Chondrocyte (in vitro differentiated cells): ENCODE measurements at places on chromosomes 11 and 22. TPM values are rescaled to one million over a fixed set of nuclear protein-coding genes. Genes with fewer than 3 reads are reported as not detected.

DNA sequence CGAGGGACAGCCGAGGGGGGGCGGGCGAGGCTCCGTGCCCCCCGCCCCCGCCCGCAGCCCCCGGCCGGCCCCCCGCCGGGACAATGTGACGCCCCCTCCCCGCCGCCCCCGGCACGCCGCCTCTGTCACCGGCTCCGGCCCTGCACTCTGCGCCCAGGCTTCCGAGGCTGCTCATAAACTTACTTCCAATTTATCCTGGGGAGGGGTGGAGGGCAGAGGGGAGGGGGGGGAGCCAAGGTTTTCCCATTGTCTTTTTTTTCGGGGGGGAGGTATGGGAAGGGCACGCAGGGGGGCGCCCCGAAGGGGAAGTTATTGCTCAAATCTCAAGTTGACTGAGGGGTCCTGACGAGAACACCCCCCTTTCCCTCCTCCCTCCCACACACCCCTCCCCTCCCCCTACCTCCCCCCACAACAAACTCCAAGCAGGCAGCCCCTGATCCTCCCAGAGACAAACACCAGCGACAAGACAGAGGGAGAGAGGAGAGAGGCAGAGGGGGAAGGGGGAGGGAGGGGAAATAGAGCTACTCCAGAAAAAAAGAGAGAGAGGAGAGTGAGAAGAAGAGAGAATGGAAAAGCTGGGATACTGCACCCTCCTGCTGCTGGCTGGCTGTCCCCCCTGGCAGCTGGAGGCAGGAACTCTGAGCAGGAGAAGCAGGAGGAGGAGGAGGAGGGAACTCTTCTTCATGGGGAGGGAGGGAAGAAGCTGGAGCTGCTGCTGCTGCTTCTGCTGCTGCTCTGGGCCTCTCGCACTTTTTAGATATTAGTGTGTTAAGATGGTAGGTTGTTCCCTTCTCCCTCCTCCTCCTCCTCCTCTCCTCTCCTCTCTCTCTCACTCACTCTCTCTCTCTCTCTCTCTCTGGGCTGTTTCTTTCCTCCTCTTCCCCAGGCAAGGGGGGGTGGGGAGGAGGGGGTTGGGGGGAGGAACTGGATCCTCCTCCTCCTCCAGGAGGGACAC, 631 bp downstream of the PHF21A start:
- peak overlapping the region; percentile 98 for H3K27ac ChIP-seq
- peaks cover 42% of the 10 kb centered on the region for H3K4me1 ChIP-seq
- H3K36me3 ChIP-seq = no peaks in the 10 kb centered on the region
- H3K4me3 ChIP-seq = peak overlapping the region; percentile 86
- no peak for DNase-seq
- no peaks in the 10 kb centered on the region for H3K27me3 ChIP-seq

DNA sequence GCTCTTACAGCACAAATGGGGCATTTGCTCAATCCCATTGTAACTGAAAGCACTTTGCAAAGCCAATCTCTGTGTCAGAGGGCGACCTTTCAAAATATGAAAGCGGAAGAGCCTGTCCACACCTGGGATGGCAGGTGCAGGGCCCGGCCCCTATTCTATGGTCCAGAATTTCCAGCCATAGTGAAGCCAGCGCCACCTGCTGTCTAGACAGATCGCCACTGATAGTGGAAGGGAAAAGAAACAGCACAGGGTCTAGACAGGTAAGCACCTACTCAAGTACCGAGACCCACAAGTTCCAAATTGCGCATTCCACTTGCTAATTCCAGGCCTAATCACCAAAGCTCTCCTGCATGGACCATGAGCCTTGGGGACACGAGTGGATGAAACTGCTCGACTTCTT, 141.4 kb downstream of the NTM start:
- DNase-seq = no peak
- H3K36me3 ChIP-seq = peaks cover 2% of the 10 kb centered on the region
- H3K27ac ChIP-seq = no peak overlapping the region
- H3K4me1 ChIP-seq = no peaks in the 10 kb centered on the region
- H3K27me3 ChIP-seq = peaks cover 19% of the 10 kb centered on the region

- DNase-seq = no peak
- H3K27ac ChIP-seq = no peak overlapping the region
- peaks cover 11% of the 10 kb centered on the region for H3K4me1 ChIP-seq
Measured at GRCh38 chr11:73958521-73959141, 7.8 kb downstream of the DNAJB13 start.

GRCh38 chr22:39959640-39960447, at the start of gene TMA7B:
TSS of gene TMA7B (plus strand) at chr22:39960397. CDS start at chr22:39964375, 3,978 bp downstream.
- H3K4me3 ChIP-seq = peak within 1 kb of the TSS; percentile 27
- DNase-seq = no peak
- H3K4me1 ChIP-seq = peaks cover 48% of the 10 kb centered on the region
- no peaks in the 10 kb centered on the region for H3K36me3 ChIP-seq
- peak within 1 kb of the TSS; percentile 94 for H3K27ac ChIP-seq
- H3K27me3 ChIP-seq = no peaks in the 10 kb centered on the region

- DNase-seq = no peak
- H3K36me3 ChIP-seq = no peaks in the 10 kb centered on the region
- H3K4me1 ChIP-seq = peaks cover 37% of the 10 kb centered on the region
Measured at GRCh38 chr11:88535916-88536547, 198.5 kb upstream of the CTSC start.

DNA sequence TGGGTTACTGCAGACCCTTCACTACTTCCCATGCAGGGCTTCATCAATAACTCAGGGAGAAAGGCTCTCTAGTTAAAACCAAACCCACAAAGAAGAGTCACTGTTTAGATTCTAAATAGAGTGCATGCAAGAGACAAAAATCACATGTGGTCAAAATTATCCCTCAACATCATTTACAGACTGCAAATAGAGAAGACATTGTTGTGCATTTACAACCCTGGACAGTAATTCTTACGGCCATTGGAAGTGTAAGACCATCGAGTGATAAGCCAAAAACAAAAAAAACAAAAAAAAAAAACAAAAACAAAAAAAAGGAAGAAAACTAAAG, 93.4 kb downstream of the RASSF10 start:
- no peak overlapping the region for H3K4me3 ChIP-seq
- no peak overlapping the region for H3K27ac ChIP-seq
- DNase-seq = no peak
- no peaks in the 10 kb centered on the region for H3K4me1 ChIP-seq
- peaks cover 9% of the 10 kb centered on the region for H3K27me3 ChIP-seq

GRCh38 chr11:75240311-75241035, at the start of gene TPBGL:
TSS of gene TPBGL (plus strand) at chr11:75240774. CDS start at chr11:75241050, 276 bp downstream.
- DNase-seq = peak; percentile 71
- peaks cover 33% of the 10 kb centered on the region for H3K27me3 ChIP-seq
- peaks cover 15% of the 10 kb centered on the region for H3K4me1 ChIP-seq
- peak within 1 kb of the TSS; percentile 69 for H3K4me3 ChIP-seq
- no peak within 1 kb of the TSS for H3K27ac ChIP-seq
- no peaks in the 10 kb centered on the region for H3K36me3 ChIP-seq

GRCh38 chr11:79129702-79130101, 311.1 kb downstream of the TENM4 start:
- H3K27me3 ChIP-seq = no peaks in the 10 kb centered on the region
- no peak overlapping the region for H3K4me3 ChIP-seq
- H3K27ac ChIP-seq = no peak overlapping the region
- no peak for DNase-seq

GRCh38 chr11:68255526-68255925, 16.2 kb downstream of the C11orf24 start:
- H3K27ac ChIP-seq = peak overlapping the region; percentile 32
- DNase-seq = no peak
- H3K4me3 ChIP-seq = no peak overlapping the region
- no peaks in the 10 kb centered on the region for H3K27me3 ChIP-seq

- H3K27me3 ChIP-seq = no peaks in the 10 kb centered on the region
- no peak for DNase-seq
- peaks cover 26% of the 10 kb centered on the region for H3K36me3 ChIP-seq
- H3K4me3 ChIP-seq = no peak overlapping the region
- H3K4me1 ChIP-seq = peaks cover 3% of the 10 kb centered on the region
Measured at GRCh38 chr11:13376838-13377237, 86.2 kb downstream of the BTBD10 start.

GRCh38 chr11:68009391-68010089, 587 bp upstream of the ALDH3B1 start:
- H3K27ac ChIP-seq = peak overlapping the region; percentile 95
- H3K36me3 ChIP-seq = no peaks in the 10 kb centered on the region
- no peak for DNase-seq
- peaks cover 64% of the 10 kb centered on the region for H3K4me1 ChIP-seq
- no peaks in the 10 kb centered on the region for H3K27me3 ChIP-seq
- H3K4me3 ChIP-seq = peak overlapping the region; percentile 72

DNA sequence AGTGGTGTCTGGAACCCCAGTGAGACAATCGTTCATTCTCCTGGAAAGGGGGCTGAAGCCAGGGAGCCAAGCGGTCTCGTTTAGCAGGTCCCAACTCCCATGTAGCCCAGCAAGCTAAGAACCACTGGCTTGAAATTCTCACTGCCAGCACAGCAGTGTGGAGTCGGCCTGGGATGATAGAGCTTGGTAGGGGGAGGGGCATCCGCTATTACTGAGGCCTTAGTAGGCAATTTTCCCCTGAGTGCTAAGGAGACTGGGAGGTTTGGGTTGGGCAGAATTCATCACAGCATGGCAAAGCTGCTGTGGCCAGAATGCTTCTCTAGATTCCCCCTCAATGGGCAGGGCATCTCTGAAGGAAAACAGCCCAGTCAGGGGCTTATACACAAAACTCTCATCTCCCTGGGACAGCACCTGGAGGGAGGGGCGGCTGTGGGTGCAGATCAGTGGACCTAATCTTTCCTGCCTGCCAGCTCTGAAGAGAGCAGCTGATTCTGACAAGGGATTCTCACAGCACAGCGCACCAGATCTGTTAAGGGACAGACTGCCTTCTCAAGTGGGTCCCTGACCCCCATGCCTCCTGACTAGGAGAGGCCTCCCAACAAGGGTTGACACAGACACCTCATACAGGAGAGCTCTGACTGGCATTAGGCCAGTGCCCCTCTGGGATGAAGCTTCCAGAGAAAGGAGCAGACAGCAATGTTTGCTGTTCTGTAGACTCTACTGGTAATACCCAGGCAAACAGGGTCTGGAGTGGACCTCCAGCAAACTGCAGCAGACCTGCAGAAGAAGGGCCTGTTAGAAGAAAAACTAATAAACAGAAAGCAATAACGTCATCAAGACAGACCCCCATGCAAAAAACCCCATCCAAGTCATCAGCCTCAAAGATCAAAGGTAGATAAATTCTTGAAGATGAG, 14.8 kb downstream of the OR52M1 start:
- no peaks in the 10 kb centered on the region for H3K4me1 ChIP-seq
- no peak for DNase-seq
- no peak overlapping the region for H3K27ac ChIP-seq
- H3K27me3 ChIP-seq = peaks cover 6% of the 10 kb centered on the region
- no peaks in the 10 kb centered on the region for H3K36me3 ChIP-seq

The LRRC32 gene
- total RNA-seq = 113 to 367 TPM (median 367 TPM) in 3 replicates

The MS4A6E gene
- not detected in 3 replicates for total RNA-seq

The MS4A3 gene
- not detected in 3 replicates for total RNA-seq

The OR10A2 gene
- total RNA-seq = not detected in 3 replicates
